EH (cell line): ENCODE measurements at places on chromosomes 6 and 20.

- peak; percentile 84 for DNase-seq
Observed at GRCh38 chr6:74879234-74879633, 326.6 kb downstream of the COL12A1 start.

DNA sequence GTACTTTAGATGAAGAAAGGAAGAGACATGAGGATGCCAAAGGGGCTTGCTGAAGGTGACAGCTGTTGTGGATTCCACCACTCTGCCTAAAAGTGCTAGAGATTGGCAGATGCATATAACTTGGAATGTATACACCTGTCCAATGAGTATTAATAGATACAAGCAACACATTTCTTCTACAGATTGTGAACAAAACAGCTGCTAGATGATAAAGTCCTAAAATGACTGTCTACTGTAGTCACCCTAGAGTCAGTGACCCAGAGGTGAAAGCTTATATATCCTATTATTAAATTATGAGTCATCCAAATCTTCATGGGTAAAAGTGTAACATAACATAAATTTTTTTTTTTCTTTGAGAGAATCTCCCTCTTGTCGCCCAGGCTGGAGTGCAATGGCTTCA is 5.2 kb downstream of the RNF217 start:
- DNase-seq, result peak; percentile 49

DNA sequence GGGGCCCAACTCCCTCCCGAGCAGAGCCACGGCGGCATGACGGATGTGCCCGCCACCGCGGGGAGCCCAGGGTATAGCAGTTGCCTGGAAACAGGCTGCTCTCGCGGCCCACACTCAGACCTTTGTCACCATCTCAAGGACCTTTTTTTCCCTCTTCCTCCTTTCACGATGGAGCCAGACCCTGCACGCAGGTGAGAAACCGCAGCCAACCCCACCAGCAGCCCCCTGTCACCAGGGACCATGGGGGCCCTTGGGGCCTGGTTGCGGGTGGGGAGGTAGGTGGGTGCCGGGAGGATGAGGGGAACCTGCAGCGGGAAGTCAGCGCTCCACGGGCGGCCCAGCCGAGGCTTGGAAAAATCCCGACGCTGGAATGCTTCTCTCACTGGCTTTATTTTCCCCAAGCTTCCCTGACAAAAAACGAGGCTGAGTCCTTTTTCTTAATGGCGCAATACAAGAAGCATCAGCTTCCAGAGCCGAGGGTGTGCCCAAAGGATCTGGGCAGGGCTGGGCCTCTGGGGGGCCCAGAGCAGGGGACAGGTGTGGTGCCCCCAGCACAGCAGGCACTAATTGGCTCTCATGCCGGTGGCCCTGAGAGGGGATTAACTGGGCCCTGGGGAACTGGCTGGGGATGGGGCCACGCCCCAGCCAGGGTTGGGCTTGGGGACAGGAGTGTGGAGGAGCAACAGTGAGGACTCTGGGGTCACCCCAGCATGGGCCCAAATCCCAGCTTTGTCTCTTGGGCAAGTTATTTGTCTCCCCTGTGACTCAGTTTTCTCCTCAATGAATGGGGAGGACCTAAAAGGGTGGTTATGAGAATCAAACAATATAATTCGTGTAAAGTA is 23.9 kb downstream of the NOL4L start:
- DNase-seq, result no peak

- DNase-seq, result no peak
Observed at GRCh38 chr6:35228481-35228880, 14.7 kb downstream of the SCUBE3 start.

DNA sequence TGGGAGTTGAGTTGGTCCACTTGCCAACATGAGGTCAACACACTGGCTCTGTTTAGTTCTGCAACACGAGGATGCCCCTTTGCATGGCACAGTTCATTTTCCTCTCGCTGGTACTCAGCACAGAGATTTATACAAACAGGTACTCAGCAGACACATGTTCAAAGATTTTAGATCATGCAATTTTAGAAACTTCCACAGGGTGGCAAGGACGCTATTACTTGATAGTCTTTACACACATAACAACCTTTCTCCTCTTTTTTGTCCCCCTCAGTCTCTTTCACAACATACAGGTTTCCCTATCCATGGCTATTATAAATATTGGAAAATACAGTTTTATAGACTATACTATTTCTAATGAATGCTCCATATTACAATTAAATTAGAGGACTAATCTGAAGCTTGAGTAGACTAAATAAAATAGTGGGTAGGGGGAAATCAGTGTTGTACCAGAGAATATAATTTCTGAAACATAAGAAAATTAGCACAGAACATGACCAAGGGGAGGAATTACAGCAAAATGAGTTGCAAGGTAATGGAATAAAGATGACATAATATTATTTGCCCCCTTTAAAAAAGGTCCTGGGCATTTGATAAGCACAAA is 331.8 kb upstream of the BTBD3 start:
- DNase-seq, result peak; percentile 15

DNA sequence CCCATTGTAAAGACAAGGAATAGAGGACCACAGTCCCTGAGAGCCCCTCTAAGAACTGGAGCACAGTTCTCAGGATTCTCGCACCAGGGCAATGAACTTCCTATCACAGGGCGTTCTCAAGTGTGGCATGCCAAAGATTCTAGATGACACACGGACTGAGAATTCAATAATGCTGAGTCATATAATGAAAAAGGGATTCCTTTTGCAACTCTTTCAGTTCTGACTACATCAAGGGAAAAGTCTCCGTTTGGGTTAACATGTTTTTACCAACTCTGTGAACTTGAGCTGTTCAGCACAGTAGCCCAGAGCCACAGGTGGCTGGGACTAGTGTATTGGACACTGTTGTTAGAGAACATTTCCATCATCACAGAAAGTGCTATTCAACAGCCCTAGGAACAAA is 3.4 kb downstream of the MED20 start:
- peak; percentile 96 for DNase-seq

GRCh38 chr6:71579902-71580301 is 291.3 kb downstream of the OGFRL1 start:
- no peak for DNase-seq

- DNase-seq, result no peak
Observed at GRCh38 chr6:97626671-97627441, 343.8 kb upstream of the MMS22L start.
